ENCODE measurements at places on chromosomes 3 and 15.

DNA sequence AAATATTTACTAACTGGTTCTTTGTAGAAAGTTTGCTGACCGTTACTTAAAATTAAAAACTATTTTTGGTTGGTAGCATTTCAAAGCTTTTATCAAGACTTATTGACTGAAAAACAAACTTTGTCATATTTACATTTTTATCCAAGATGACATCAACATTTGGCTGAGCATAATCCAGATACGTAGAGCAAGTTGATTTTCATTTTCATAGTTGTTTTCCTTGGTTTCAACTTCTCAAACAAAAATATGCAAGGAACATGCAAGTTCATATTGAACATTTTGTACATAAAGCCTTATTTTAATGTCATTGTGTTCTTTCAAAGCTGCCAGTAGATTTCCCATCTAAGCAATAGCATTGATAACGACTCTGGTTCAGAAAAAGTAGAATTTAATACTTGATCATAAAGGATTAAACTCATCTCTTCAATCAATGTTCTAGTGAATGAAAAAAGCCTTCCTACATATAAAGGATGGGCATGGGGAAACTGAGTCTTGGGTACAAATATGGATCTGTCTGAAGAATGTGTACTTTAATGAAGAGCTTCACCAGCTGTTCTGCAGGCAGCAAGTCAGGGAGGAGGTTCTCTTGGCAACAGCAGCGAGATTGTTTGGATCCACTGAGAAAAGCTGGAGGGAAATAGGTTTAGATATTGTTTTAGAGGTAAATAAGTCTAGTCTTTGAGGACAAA lies 5.6 kb downstream of the RAB8B start:
- no peak for DNase-seq

GRCh38 chr15:89429023-89429422 lies 67.4 kb downstream of the RHCG start:
- no peak for DNase-seq

DNA sequence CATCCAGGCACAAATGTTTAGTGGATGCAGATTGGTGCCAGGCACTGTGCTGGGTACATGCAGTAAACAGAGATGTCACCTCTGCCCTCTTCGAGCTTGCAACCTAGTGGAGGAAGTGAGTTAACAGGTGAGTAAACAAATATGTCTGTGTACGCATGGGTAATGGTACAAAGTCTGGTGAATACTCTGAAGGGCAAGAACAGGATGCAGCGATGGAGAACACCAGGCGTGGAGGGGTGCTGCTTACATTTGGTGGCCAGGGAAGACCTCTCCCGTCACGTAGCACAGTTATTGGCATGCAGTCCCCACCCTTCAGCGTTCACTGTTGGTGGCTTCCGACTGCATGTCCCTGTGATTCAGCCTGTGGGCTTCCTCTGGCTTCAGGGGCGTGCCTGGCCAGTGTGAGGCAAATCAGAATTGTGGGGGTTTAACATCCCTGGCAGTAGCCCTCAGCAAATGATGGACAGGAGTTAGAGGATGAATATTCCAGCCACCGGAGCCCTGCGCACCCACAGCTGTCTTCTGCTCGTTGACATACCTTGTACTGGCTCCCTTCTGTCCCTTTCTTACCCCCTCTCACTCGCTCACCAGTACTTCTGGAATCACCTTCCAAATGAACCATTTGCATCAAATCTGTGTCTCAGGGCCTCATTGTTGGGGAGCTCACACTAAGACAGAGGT lies 9.1 kb upstream of the HDAC11 start:
- DNase-seq, result peak; percentile 22

GRCh38 chr3:101849714-101850245 lies 466 bp downstream of the NFKBIZ start:
- DNase-seq, result peak; percentile 33

DNA sequence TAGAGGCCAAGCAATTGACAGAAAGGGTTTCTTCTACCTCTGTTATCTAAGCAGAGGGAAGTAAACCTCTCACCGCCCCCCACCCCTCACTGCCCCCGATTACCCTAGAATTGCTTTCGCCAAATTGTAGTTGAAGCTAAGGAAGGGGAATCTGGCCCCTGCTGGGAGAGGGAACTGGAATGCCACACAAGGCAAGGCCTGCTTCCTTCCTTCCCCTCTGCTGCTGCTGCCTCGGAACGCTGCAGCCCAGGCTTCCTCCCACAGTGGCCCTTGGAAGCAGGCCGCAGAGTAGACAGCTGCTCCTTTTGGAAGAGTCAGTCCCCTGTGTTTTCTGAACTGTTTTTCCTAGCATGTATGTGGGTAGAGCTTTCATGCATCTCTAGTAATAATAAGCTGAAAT lies 21.6 kb downstream of the RLBP1 start:
- DNase-seq, result no peak

All from NCI-H345 (cell line).